Amniotic epithelial cell (primary cell): ENCODE measurements at places on chromosomes 5 and 9.

DNA sequence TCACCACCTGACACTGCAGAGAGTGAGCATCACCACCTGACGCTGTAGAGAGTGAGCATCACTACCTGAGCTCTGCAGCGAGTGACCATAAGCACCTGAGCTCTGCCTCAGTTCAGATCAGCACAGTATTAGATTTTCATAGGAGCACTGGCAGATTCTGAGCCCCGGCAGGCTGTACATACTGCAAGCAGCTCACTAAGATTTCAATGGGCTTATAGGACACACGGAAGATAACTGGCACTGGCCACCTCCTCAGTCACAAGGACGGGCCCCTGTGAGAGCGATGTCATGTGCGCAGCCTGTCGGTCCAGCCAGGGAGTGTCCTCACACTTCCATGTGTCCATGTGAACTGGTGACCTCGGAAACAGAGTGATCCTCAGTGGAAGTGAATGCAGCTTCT, 153.5 kb upstream of the IRX2 start:
- DNase-seq = no peak

DNA sequence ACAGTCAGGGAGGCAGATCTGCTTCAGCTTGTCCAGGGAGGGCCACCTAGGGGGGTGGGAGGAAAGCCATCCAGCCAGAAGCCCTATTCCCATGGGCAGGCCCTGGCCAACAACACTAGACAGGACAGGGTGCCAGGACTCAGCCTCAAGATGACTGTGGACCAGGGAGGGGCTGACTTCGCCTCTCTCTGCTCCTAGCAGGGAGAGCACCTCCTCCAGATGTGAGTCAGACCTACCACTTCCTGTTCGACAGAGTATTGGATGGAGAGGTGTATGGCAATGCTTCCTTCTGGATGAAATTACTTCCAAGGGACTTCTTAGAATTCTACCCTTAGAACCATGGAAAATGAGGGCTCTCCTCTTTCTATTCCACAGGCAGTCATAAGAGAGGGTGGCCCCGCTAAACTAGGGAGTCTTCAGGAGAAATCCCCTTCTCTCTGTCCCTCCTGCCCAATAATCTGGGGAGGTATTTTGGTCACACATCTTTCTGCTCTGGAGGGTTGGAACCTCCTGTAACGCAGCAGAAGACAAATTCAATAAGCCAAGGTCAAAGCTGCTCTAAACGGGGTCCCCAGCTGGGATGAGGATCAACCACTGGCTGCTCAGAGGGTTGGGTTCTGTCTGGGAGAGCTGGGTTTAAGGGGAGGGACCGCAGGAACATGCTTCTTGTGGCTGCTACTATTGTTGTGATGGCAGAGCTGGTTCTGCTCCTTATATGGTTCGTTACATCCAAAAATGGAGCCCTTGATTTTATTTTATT, 23.2 kb upstream of the RCL1 start:
- peak; percentile 57 for DNase-seq

DNA sequence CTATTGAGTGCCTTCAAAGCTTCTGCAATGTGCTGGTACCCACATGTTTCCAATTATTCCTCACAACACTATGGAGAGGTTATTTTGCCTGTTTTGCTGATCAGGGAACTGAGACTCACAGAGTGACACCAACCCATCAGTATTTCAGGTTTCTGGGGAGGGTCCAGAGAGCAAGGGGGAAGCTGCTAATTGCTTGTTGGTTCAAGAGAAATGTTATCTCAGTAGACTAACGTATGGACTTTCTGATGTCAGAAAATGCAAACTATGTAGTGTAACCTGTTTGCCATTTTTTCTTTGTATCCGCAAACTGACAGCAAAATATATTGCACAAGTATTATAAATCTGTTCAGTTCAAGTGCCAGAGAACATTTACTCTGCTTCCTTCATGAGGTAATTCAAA, 108.3 kb upstream of the MSX2 start:
- DNase-seq = no peak

- DNase-seq = no peak
Measured at GRCh38 chr5:19701731-19702130, 286.3 kb downstream of the CDH18 start.

DNA sequence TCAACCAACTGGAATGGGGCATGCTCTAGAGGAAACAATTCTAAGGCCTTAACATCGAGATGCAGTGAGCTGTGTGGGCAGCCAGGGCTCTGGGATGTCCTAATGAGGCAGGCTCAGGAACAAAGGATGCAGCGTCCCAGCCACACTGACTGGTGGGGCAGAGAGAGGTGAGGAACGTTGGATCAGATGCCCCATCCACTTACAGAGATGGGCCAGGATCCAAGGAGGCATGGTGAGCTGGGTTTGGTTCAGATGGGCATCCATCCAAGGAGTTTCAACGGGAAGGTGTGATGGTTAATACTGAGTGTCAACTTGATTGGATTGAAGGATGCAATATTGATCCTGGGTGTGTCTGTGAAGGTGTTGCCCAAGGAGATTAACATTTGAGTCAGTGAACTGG, 15.5 kb upstream of the MARCHF6 start:
- no peak for DNase-seq

DNA sequence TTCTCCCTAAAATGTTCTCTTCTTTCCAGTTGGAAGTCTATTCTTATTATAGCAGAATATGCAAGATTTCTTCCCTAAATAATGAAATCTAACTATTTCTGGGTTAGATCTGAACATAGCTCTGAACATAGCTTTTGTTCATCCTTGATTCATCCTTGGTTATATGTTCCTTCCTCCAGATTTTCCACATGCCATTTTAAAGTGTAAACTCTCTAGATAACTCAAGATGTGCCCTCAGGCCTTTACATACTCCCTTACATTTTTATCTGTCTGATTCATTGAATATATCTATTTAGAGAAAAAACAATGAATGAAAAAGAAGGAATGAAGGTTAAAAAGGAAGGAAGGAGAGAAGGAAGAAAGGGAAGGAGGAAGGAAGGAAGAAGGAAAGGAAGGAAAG, 100.9 kb downstream of the FBXO38 start:
- no peak for DNase-seq

GRCh38 chr9:4935001-4935672, 49.9 kb upstream of the JAK2 start:
- no peak for DNase-seq

DNA sequence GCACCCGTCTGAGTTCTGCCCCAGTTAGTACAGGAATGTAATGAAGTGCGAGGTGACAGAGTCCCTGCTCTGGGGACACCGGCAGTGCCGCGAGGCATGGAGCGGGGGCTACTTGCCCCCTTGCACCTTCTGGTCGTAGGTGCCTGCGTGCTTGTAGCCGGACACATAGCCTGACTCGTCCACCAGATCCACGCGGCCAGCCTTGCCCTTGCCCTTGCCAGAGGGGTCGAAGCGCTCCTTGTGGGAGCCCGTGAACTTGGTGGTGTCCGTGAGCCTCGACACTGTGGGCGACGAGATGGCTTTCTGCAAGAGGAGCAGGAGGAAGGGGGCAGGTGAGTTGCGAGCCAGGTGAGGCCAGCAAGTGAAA, 28.2 kb downstream of the TPPP start:
- no peak for DNase-seq

GRCh38 chr9:35635730-35636129, 15.0 kb downstream of the SIT1 start:
- DNase-seq = no peak

GRCh38 chr5:160262151-160263074, 33.1 kb downstream of the FABP6 start:
- DNase-seq = no peak
